GM12891 (cell line): ENCODE measurements at places on chromosomes 4 and X.

GRCh38 chr4:181870326-181870725, 372.9 kb upstream of the TENM3 start:
- DNase-seq = no peak

DNA sequence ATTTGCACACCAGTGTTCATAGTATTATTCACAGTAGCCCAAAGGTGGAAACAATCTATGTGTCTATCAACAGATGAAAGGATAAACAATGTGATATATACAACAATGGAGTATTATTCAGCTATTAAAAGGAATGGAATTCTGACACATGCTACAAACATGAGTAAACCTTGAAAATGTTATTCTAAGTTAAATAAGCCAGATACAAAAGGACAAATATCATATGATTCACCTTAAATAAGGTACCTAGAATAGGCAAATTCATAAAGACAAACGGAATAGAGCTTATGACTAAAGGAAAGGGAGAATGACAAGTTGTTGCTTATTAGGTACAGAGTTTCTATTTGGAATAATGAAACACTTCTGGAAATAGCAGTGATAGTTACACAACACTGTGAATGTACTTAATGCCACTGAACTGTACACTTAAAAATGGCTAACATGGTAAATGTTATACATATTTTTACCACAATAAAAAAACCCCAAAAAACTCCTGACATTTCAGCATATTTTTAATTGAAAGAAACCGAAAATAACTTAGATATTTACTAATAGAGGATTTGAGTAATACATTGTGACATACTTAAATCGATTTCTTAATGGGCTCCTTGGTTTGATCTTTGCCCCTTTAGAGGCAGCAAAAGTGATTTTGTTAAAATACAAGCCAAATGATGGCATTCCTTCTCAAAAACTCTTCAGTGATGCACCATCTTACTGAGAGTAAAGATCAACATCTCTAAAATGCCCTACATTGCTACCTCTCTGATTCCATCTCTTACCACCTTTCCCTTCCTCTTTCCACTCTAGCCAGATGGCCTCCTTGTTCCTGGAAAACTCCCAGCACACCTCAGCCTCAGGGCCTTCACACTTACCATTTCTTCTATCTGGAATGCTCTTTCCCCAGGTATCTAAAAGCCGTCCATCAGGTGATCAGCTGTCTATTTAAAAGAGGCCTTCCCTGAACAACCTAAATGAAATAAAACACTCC, 8.6 kb upstream of the CYP2U1 start:
- DNase-seq = no peak

DNA sequence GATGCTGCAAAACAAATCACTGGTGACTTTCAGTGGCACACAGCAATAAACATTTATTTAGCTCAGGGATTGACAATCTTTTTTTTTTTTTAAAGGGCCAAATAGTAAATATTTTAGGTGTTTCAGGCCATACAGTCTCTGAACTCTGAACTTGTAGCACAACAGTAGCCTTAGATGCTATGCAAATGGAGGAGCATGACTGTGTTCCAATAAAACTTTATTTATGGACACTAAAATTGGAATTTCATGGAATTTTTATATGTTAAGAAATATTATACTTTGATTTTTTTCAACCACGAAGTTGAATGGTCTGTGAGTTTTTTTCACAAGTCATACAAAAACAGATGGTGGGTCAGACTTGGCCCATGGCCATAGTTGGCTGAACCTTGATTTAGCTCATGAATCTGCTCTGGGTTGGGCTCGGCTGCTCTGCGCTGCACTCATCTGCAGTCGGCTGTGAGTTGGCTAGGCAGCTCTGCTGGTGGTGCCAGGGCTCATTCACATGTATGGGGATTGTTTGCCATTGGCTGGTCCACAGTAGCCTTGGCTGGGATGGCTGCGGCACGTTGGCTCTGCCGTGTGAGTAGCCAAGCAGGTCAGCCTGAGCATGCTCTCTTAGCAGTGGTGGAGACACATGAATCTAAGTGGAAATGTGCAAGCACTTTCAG, 231.7 kb upstream of the PGRMC2 start:
- no peak for DNase-seq

DNA sequence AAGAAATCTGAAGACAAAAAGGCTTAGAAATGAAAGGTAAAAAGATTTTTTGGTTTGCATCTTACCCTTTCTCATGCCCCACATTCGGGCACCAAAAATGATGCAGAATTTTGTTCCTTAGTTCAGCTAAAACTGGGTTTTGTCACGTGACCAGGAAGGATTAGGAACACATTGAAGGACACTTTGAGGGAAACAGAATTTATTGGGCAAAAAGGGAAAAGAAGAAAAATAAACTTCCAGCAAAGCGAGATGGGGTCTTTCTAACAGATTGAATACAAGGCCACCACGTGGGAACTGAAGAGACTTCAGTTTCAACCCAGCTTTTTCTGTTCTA, 81.3 kb upstream of the SMARCA5 start:
- DNase-seq = no peak

DNA sequence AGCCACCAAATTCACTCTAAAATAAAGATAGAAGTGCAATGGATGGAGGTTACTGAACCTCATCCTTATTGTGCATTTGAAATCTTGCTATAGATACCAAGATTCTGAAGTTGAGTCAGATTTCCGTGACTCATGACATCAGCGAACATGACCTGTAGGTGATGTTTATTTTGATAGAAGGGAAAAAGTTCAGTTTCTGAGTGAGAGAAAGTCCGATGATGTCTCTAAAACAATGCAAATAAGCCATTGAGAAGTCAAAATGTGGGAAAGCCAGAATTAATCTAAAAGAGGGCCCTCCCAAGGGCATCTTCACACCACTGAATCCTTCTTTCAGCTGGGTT, 20.0 kb downstream of the PHOX2B start:
- DNase-seq = no peak

- DNase-seq = no peak
Observed at GRCh38 chr4:76726176-76726575, 171.8 kb downstream of the SOWAHB start.

GRCh38 chr4:5446595-5447226, 261.6 kb downstream of the EVC2 start:
- no peak for DNase-seq

GRCh38 chrX:6071731-6072130, 156.9 kb downstream of the NLGN4X start:
- DNase-seq = no peak

DNA sequence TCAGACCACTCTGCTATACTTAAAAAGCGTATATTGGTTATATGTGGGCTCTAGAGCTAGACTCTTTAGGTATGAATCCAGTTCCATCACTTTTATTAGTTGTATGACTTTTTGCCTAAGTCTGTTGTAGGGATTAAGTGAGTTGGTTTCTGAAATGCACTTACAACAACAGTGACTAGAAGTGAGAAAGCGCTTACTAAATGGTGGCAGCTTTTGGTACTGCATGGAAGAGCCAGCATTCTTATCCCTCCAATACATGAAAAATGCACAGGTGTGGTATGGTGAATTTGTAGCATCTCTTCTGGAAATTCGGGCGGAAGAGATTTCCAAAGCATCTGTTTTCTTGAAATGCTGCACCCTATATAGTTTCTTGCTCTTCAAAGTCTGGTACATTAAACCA, 117.1 kb downstream of the SPANXA1 start:
- no peak for DNase-seq

- no peak for DNase-seq
Observed at GRCh38 chr4:169840554-169840953, 82.8 kb upstream of the HPF1 start.

- DNase-seq = no peak
Observed at GRCh38 chrX:12977761-12978204, 2.9 kb downstream of the TMSB4X start.

DNA sequence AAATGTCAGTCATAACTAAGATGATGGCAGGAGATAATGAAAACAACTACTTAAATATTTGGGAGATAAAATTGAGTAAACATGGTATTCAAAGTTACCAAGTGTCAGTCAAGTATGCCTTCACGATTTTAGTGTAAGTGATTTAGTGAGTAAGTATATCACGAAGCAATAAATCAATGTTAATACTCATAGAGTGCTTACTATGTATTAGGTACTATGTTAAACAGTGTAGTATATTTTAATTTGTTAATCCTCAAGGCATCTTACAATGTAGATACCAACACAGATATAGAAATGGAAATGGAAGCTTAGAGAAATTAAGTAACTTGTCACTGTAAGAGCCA, 59.6 kb downstream of the ANXA3 start:
- DNase-seq = no peak

GRCh38 chrX:115521741-115522140, 39.2 kb upstream of the PLS3 start:
- DNase-seq = no peak

DNA sequence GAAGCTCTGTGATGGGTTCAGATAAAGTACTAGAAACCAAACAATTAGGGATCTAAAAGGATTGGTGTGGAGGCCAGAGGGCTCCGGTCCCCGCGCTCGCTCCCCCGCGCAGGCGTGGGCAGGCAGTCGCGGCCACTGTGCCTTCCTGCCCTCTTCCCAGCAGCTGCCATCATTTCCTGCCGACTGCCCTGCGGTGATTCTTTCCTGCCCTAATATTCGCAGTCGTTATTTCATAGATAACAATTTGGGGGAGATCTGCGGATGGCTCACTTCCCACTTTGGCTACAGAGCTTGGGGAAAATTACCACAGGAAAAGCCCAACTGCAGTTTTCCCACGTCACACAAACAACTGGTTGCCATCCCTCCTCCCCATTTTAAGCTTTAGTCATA, 2.2 kb downstream of the GRIA2 start:
- no peak for DNase-seq

DNA sequence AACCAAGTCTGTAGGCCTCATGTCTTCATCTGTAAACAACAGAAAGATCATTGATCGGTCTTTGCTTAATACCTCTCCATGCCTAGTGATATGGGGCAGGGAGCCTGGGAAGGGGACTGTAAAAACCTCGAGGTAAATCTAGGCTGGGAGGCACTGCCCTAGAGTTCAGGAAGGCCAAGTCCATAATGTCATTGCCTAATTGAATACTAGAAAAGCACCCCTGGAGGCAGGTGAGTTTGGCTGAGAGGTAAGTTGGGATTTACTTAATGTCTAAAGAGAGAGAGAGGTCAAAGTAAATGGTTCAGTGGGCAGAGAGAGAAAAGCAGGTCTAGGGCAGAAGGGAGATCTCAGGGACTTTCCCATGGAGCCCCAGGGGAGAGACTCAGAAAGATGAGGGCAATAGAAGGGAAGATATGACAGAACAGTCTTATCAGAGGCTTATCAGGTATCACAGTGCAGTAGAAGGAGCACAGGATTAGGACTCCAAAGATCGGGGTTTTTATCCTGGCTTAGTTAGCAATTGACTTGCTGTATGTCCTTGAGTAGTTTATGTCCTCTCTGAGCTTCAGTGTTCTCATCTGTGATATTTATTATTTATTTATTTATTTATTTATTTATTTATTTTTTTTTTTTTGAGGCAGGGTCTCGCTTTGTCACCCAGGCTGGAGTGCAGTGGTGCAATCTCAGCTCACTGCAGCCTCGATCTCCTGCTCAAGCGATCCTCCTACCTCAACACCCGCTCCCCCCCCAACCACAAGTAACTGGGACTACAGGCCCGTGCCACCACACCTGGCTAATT, 85.2 kb downstream of the SLC16A2 start:
- no peak for DNase-seq

DNA sequence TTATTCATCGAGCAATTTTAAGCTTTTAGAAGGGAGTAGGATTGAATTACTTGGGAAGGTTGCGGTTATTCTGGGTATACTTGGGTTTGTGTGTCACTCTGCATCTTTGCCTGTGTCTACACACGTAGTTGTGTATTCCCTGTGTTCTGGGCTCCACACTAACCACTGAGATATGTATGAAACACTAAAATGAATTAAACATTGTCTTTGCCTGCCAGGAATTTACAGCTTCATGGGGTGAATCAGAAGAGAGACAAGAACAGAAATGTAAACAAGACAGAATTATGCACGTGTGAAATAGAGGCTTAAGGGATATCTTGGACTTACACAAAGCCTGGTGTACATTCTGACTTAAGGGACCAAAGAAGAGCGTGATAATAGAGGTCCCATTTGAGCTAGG, 228.5 kb downstream of the AFF2 start:
- no peak for DNase-seq

GRCh38 chr4:21191317-21191716, 491.1 kb downstream of the PACRGL start:
- no peak for DNase-seq

- peak; percentile 15 for DNase-seq
Observed at GRCh38 chr4:122152711-122153226, 638 bp downstream of the BLTP1 start.

DNA sequence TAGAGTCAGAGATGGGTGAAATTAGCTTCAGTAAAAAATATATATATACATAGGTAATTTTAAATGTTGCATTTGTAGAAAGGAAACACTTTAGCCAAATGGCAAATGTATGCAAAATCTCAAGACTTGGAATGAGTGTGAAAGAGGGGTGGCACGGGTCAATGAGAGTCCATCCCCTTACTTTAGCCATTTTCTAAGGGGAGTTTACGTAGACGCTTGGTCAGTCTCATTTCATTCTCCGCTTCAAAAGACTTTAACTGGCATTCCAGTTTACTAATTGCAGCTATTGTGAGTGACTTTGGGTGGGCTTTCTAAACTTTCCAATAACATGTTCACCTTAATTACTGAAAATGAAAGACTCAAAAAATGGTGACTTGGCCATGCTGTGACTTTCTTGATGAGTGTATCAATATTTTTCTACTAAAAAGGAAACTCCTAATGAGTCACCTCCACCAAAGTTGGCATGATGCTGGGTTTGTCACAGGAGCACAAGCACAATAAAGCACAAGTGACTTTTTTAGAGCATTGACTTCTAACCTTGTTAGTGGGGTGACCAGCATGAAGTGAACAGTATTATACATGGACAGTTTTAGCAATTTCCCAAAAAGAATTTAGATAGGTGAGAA, 356.0 kb upstream of the RASGEF1B start:
- DNase-seq = no peak

DNA sequence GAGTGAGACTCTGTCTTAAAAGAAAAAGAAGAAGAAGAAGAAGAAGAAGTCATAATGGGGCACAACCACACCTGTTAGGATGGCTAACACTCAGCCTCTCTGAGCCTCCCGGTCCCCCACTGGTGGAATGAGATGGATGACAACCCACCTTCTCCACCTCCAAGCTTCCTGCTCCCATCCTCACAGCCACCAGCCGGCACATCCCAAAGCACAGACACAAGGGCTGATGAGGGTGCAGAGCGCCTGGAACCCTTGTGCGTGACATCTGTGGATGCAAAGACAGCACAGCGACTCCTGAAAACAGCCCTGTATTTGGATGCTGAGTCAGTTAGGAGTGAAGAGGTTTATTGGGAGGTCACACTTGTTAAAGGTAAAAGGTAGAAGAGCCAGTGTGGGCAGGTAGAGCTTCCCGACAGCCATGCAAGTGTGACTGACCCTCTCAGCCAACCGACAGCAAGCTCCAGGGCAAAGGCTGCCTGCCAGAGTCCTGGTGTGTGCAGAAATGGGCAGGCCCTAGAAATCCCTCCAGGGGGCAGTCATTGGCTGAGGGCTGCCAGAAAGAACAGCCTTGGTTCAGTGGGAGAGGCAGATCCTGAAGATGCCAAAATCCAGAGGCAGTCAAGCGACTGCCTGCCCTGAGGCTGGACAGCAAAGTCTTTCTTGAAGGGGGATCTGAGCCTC, 26.6 kb upstream of the MAN2B2 start:
- no peak for DNase-seq

GRCh38 chr4:17646693-17647092, 32.3 kb downstream of the MED28 start:
- no peak for DNase-seq

- DNase-seq = no peak
Observed at GRCh38 chrX:129013574-129013973, 509.7 kb downstream of the SMARCA1 start.

GRCh38 chr4:7711307-7711963, 228.2 kb downstream of the AFAP1 start:
- DNase-seq = no peak
